ENCODE measurements at places on chromosomes 7 and 10.

DNA sequence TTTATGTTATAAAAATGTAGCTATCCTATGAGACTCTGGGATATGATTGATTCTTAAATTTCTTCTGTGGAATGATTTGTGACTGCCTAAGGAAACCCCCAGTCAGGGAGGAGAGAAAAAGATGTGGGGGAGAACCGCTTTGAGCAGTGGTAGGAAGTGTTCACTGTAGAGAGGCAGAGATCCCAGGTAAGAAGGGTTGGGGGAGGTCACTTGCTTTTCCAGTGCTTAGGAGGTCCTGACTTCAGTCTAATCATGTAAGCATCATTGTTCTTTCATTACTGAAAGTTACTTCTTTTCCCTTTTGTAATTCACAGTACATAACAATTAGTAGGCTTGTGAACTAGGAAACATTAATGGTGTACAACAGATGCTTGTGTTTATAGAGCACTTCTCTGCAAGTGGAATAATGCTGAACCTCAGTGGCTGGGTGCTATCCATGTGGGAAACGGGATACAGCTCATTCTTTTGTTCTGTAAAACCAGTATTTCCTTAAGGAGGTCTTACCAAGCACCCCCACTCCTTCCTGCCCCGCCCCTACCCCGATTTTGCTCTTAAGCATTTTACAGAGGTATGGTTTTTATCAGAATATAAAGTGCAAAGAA is 165.4 kb downstream of the ST7 start:
- DNase-seq, result no peak

- no peak for DNase-seq
Measured at GRCh38 chr7:6558837-6559236, 7.6 kb upstream of the GRID2IP start.

- DNase-seq, result no peak
Measured at GRCh38 chr7:99748846-99749579, 14.0 kb upstream of the CYP3A7 start.

GRCh38 chr7:2416063-2416462 is 12.7 kb downstream of the CHST12 start:
- DNase-seq, result no peak

DNA sequence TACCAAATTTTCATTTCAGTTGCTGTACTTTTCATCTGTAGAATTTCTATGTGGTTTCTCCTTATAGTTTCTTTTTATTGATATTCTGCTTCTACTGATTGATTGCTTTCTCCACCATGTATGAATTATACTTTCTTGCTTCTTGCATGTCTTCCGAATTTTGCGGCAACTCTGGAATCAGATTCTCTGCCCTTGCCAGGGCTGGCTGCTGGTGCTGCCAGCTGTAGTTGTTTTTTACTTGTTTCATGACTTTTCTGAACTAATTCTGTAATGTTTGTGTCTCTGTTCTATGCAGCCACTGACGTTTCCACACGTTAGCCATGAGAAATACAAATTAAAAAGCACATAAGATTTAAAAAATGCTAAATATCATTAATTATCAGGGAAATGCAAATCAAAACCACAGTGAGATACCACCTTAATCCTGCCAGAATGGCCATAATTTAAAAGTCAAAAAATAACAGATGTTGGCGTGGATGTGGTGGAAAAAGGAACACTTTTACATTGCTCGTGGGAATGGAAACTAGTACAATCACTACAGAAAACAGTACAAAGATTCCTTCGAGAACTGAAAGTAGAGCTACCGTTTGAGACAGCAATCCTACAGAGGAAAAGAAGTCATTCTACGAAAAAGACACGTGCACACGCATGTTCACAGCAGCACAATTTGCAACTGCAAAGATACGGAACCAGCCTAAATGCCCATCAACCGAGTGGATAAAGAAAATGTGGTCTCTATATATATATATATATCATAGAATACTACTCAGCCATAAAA is 51.5 kb downstream of the MAD1L1 start:
- no peak for DNase-seq

DNA sequence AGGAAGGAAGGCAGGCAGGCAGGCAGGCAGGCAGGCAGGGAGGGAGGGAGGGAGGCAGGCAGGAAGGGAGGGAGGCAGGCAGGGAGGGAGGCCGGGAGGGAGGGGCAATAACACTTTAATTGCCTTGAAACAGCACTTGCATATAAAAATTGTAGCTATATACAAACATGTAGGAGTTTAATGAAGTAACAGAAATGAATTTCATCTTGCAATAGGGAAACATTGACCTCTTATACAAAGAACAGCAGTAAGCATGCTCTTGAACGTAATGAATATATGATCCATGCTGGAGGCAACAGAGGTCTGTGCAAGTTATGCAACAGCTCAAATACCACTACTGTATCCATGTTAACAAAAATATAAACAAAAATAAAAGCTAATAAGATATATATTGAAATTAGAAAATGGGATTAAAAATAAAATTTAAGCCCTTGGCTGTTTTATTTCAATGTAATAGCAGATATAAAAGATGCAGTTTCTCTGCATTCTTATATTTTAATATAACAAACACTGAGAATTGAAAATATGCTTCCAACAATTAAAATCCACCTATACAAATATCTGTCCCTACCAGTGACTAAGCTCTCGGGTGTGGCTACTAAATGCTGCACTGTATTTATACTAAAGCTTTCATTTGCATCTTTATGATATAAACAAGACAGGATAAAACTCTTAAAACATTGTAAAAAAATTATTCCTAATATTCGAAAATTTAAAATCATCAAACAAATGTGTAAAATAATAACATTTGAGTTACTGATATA is 50.3 kb downstream of the CACNA2D1 start:
- no peak for DNase-seq

Measured in sciatic nerve (tissue), 2 donors.